ENCODE measurements at places on chromosomes 13 and 19. TPM values are rescaled to one million over a fixed set of nuclear protein-coding genes. Genes with fewer than 3 reads are reported as not detected.
A peak's percentile ranks its signal among the peaks of the same experiment; 100 is the strongest.

DNA sequence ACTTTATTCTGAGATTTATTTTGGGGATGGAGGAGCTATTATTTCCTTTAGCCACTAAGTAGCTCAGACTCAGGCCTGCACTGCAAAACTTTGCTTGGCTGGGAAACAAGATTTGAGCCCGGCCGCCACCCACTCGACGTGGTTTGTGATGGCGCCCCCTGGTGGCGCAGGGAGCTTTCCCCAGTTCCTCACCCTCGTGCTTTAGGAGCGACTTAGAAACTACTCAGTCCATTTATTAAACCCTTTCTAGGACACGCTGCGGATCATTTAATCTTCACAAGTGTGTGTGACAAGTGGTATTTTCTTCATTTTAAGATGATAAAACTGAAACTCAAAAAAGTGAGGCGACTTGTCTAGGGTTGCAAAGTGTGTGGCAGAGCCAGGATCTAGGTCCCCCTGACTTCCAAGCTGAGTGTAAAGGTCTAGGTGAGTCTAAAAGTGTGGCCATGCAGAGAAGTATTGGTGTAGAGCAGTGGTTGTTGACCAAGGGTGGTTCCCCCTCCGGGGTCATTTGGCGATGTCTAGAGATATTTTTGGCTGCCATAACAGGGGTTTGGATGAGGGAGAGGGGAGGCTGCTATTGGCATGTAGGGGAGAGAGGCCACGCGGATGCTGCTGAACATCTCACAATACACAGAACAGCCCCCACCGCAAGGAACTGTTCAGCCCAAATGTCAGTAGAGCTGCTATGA, 2.2 kb downstream of the CXCL17 start:
- peak; percentile 81 for DNase-seq

DNA sequence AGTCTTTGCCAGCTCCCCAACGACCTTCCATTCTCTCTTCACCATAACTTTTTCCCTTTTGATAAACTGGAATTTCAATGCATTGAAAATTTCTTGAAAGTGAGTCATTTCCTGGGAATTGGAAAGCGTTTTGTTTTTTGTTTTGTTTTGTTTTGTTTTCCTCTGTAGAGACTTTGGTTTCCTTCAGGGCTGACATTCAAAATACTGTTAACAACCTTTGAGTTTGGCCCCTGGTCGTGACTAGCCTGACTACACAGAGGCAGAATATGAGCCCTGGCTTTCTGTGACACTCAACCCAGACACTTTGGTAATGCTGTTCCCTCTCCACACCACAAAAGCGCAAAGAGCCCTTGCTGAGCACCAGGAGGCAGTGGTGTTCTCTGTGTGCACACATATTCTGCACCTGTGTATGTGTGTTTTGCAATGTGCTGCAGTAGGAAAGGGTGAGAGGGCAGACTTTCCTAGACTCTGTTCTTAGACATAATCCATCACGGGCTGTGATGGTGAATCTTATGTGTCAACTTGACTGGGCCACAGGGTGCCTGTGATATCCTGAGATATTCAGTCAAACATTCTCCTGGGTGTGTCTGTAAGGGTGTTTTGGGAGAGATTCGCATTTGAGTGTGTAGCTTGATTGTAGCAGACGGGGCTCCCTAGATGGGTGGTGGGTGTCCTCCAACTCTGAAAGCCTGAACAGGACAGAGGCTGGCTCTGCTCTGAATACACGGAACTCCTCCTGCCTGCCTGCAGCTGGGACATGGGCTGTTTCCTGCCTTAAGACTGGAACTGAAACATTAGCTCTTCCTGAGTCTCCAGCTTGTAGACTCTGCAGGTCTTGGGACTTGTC, 29.5 kb upstream of the ANKRD10 start:
- DNase-seq, result no peak

The NLRP12 gene
- 0.28 TPM for total RNA-seq

GRCh38 chr13:30871588-30872275, 34.3 kb upstream of the MEDAG start:
- DNase-seq, result no peak

DNA sequence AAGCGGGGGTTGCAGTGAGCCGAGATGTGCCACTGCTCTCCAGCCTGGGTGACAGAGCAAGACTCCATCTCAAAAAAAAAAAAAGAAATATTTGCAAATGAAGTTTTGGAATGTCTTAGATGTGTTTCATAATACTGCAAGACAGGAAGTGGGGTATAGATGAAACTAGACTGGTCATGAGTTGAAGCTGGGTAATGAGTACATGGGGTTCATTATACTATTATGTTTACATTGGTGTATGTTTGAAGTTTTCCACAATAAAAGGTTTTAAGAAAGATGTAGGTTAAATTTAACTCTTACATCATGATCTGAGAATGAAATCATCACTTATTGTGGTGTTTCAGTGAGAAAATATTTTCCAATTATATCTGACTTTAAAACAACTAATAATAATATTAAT, 19.0 kb downstream of the FNDC3A start:
- DNase-seq, result no peak

DNA sequence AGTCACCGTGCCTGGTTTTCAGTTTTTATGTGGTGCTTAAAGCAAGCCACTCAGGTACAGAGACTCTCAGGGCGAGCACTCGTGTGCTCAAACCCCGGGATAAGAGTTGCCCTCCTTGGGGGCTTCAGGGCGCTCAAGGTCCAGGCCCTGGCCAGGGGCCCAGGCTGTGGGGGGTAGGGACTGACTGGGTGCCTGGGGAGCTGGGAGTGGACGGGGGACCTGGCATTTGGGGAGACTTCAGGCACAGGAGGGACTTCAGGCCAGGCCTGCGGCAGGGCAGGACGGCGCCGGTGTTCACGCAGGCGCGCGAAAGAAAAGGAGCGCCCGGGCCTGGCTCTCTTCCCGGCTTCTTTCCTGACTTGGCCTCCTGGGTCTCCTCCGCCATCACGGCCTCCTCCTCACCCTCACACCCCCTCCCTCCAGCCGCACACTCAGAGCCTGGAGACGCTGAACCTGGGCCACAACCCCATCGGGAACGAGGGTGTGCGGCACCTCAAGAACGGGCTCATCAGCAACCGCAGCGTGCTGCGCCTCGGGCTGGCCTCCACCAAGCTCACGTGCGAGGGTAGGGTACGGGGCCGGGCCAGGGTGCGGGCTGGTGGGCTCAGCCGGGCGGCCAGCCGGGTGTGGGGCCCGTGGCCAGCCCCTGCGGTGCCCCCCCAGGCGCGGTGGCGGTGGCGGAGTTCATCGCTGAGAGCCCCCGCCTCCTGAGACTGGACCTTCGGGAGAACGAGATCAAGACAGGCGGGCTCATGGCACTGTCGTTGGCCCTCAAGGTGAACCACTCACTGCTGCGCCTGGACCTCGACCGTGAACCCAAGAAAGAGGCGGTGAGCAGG, 16.1 kb downstream of the NKPD1 start:
- no peak for DNase-seq

The DAND5 gene
- 0.34 TPM for total RNA-seq

- DNase-seq, result no peak
Measured at GRCh38 chr13:24684600-24684998, 4.4 kb downstream of the ATP12A start.

- no peak for DNase-seq
Measured at GRCh38 chr19:36212895-36213294, 1.6 kb downstream of the ZNF565 start.

Measured in mucosa of descending colon (tissue), 3 donors.